ENCODE measurements at places on chromosomes 2 and 18.
A peak's percentile ranks its signal among the peaks of the same experiment; 100 is the strongest.

DNA sequence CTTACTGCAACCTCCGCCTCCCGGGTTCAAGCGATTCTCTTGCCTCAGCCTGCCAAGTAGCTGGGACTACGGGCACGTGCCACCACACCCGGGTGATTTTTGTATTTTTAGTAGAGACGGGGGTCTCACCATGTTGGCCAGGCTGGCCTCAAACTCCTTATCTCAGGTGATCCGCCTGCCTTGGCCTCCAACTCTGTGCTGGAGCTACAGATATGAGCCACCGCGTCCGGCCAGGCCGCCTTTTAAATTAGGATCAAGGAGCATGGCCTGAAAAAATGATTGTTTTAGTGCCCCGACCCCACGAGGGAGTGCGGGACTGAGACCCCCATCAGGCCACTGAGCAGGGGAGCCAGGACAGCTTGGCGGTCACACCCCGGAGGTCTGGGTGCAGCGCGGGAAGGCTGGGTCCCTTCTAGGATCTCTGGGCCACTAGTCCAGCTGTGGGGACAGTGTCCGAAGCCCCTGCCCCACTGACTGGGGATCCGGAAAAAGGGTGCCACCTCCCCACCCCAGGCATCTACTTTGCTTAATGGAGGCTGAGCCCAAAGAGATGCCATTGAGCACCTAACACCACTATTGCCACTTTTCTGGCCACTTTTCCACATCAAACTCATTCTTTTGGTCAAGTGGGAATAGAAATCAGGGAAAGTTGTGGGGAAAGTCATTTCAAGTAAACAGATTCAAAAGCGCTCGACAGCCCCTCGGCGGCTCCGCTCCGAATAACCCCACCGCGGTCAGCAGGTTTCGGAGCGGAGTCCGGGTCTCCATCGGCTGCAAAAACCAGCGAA lies 19.7 kb upstream of the DNMT3A start:
- no peak for DNase-seq

- peak; percentile 1 for DNase-seq
These were observed 41.5 kb upstream of the MC4R start for GRCh38 chr18:60413944-60414547.

- DNase-seq: no peak
These were observed 106.2 kb downstream of the LPIN1 start for GRCh38 chr2:11852526-11853196.

- DNase-seq: no peak
These were observed 224.5 kb downstream of the FAM210A start for GRCh38 chr18:13501891-13502290.

Data from mammary epithelial cell (primary cell).